Esophagus mucosa (tissue), 1 donor: ENCODE measurements at places on chromosomes 5 and 9. TPM values are rescaled to one million over a fixed set of nuclear protein-coding genes. Genes with fewer than 3 reads are reported as not detected.
A peak's percentile ranks its signal among the peaks of the same experiment; 100 is the strongest.

Gene ZDHHC11B
- 7.0 TPM for total RNA-seq

Gene HMCN2
- total RNA-seq: 1.6 TPM

Gene SIT1
- total RNA-seq: 0.44 TPM

GRCh38 chr9:81456431-81457006, 232.8 kb downstream of the TLE1 start:
- no peak for ATAC-seq

GRCh38 chr9:2459756-2460155, 161.8 kb upstream of the VLDLR start:
- no peak for ATAC-seq

DNA sequence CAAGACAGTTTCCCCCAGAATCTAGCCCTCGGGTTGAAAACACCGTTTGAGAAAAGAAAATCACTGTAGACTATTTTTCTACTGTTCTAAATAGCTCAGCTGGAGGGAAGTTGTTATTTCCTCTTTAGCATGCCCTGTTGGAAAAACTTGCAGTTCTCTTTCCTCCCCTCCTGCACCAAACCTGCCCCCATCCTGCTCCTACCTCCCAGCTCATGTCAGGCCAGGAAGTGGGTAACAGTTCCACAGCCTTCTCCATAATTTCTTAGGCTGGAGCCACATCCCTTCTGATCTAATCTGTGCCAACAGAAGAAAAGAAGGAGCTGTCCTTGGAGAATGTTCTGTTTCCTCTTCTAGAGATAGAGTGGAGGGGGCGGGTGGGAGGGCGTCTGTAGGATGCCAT, 437.7 kb downstream of the SPOCK1 start:
- no peak for ATAC-seq

Gene SGTB
- 1.9 TPM for total RNA-seq

Gene PRR7
- total RNA-seq: 4.3 TPM

DNA sequence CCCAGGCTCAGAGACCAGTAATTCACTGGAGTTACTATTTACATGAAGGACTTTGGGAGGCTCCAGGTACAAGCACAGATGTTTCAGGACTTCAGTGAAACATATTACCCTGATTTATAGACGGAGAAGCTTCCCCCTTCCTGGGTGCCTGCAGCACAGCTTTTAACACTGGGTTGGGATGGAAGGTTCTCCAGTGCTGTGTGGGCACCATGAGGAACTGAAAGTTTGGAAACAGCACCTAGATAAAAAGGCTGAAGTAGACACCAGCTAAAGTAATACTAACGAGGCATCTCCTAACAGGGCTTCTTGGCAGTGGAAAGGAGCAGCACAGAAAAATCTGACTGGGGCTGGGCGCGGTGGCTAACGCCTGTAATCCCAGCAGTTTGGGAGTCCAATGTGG, 70.7 kb downstream of the GCNT1 start:
- ATAC-seq: no peak

DNA sequence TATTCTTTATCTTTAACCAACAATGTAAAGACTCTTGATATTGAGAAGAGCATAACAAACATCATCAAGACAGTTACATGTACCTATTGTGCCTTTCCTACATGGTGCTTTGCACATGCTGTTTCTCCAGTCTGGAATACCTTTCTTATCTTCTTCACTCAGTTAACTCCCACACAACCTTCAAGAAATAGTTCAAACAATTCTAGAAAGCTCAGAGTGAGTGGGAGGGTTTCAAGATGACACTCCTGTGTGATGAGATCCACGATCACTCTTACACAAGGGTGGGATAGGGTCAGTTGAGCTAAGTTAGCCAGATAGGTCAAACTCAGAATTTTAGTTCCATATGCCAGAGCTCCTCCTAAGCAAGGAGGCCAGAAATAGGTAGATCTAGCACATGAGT, 915.5 kb downstream of the NR2F1-AS1 start:
- no peak for ATAC-seq

Gene PRUNE2
- total RNA-seq: 4.9 TPM

DNA sequence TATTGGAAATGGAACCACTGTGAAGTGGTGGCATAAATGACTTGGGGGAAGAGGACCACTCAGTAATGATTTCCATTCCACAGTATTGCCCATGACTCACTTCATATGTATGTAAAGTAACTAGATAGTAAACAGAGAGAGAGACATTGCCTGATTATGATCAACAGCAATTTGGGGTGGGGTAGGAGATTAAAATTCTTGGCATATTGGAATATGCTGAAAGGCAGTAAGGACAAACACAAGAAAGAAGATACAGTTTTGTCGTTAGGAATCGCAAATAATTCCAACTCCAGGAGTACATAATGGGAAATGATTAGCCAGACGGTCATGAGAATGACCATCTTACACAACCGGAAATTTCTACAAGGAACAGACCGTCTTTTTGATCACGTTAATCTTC, 1.5 kb upstream of the HMGCS1 start:
- ATAC-seq: no peak

GRCh38 chr9:93673021-93673838, 96.8 kb downstream of the PHF2 start:
- ATAC-seq: no peak

DNA sequence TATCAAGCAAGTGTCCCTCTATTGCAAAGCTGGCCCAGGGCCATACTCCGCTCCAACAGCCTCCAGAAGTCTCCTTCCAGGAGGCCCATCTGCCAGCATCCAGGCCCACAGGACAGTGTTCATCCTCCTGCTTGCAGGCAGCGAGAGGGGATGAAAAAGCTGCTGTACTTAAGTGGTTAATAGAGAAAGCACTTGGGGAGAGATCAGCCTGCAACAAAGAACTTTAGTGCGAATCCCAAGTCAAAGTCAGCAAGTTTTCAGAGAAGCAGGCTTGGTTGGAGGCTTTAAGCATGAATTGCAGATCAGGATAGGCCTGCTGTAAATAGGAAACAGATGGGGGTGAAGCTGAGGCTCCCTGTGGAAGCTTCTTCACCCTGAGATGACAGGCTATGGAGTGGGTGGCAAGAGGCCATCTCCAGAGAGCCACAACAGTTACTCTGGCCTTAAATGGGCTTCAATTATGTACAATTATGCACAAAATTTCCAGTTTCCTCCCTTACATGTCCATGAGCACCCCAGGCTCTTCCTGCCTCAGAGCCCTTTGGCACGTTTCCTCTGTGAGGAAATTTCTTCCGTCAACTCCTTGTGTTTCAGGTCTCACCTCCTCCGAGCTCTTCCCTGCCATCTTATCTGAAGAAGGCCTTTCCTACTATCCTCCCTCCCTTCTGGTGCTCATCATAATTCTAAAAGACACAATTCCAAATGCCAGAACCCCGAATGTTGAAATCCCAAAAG, 98.0 kb upstream of the NR3C1 start:
- no peak for ATAC-seq

Gene ADAMTS19
- total RNA-seq: not detected

Gene SPAG8
- total RNA-seq: 0.20 TPM

DNA sequence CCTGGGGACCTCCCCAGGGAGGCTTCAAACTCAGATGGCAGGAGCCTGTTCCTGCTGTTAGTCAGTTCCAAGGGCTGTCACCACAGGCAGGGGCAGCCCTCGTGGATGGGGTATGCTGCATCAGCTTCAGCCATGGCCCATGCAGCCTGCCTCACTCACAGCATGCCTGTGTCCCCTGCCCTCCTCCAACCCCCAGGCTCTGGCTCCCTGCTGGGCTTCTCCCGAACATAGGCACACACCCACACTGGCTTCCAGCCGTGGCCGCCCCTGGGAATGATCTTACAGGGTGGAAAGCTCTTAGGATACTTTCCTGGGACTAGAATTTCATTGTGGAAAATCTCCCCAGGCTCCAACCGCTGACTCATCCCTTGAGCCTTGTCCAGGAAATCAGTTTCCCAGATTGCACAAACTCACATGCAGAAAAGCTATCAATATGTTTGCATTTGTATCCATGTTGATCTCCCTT, 163.8 kb downstream of the SEC61B start:
- ATAC-seq: no peak

DNA sequence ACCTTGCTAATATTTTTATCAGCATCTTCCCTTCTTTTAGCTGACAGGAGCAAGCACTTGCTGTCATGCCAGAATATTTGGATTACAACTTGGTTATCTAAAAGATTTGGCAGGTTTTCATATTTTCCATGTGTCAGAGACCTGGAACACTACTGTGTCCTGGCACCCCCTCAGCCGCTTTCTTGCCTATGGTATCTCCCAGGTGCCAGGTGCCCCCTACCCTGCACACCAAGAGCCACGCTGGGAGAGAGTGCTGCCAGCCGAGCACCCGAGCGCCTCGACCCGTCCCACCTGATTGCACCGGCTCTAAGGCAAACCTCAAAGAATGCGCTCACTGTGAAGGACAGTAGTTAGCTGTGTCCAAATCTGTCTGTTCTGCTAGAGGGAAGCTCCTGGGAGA, 84.8 kb downstream of the GTF3C4 start:
- ATAC-seq: no peak

GRCh38 chr9:83707518-83707767, 315 bp downstream of the UBQLN1 start:
- peak; percentile 90 for ATAC-seq

DNA sequence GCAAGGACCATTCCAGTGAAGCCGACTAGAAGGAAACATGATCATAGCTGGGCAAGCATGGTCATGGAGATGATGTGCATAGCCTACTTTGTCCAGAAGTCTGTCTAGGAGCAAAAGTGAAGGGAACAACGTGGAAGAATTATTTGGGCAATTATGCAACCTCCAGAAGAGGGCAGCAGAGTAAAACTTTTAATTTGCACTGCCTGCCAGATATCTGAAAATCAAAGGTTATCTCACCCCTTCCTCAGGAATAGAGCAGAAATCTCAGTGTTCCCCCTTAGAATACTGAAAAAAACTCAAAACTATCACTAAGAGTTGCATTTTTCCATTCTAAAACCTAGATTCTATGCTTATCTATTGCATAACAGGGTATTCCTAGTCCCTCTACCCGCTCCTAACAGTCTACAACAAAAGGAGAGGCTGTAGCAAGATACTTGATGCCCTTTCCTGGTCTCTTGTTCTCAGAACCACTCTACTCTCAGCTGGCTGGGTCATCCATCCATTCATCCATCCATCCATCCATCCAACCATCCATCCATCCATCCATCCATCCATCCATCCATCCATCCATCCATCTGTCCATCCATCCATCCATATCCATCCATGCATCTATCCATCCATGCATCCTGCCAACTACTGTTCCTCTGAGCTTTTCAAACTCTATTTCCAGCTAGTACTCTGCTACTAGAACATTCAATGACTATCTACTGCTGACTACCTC, 8.4 kb upstream of the SETD9 start:
- peak; percentile 71 for ATAC-seq

Gene TMEM252
- total RNA-seq: not detected

Gene GAS1
- 2.4 TPM for total RNA-seq

DNA sequence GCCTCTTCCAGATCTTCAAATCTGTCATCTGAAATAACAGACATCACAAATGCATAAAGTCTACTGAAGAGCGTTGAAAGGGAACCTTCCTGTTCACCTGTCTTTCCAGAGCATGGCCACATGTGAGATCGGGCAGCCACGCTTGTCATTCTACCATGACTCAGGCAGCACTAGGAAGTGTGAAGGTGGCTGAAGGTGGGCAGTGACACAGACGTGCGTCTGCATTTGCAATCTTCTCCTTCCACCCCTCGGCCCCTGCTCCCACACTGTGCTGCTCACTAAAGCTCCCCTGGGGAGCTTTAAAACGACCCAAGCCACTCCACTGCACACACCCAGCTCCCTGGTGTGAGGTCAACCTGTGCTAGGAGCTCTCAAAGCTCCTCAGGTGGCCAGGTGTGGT, 2.5 kb downstream of the ENTR1 start:
- no peak for ATAC-seq

DNA sequence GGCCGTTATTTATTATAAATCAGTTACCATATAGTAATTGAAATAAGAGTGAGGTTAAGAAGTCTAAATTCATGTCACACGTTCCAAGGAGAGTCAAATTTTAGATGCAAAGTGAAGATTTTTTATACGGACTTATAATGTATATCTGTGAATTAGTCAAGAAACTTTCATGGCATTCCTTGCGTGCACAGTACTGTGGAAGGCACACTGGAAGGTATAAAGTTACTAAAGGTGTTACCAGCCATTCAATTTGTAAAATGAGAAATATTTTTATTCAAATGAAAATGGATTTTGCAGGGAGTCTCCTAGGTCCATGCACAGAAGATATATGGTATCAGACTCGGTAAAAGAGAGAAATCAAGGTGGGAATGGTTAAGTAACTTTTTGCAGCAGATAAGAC, 408.1 kb upstream of the CTNND2 start:
- no peak for ATAC-seq

Gene HINT2
- 30.2 TPM for total RNA-seq

DNA sequence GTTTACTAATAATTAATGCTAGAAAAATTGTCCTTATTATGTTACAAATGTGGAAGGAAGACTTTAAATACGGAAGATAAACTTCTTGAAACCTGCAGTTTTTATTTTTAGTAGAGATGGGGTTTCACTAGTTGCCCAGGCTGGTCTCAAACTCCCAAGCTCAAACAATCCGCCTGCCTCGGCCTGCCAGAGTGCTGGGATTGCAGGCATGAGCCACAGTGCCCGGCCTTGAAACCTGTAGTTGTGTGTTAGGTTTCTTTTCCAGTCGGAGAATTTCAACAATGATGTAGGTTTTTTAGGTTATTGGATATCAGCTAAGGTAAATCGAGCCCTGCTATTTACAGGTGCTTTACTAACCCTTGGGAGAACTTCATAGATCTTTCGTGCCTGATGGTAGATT, 30.8 kb downstream of the CTNNA1 start:
- no peak for ATAC-seq

- no peak for ATAC-seq
Observed at GRCh38 chr5:103938146-103938695, 375.6 kb upstream of the NUDT12 start.

- ATAC-seq: peak; percentile 14
Observed at GRCh38 chr9:70413464-70413798, 1.0 kb downstream of the KLF9 start.

Gene SOWAHA
- total RNA-seq: 0.04 TPM

Gene SPATA6L
- 3.1 TPM for total RNA-seq

Gene PPP3R2
- not detected for total RNA-seq

Gene ARID3C
- total RNA-seq: not detected

DNA sequence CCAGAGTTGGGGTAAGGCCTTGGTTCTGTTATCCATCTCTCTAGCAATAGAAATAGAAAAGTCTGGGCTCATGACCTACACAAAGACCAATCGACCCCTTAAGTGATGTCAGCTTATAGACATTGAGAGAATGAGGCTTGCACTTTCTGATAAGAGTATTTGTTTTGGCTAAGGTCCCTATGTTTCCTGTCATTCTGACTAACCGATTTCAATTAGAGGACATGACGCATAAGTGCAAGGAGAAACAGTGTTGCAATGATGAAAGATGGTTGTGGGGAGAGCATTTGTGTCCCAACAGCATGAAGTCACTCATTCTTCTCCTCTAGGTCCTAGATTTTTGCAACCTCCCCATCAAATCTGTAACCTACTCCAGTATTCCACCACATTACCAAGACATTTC, 255.1 kb downstream of the MAT2B start:
- no peak for ATAC-seq
